Transverse colon (tissue), 4 donors: ENCODE measurements at places on chromosomes 2 and 18. TPM values are rescaled to one million over a fixed set of nuclear protein-coding genes. Genes with fewer than 3 reads are reported as not detected.

- no peak for DNase-seq
Observed at GRCh38 chr2:200702646-200703118, 109.0 kb upstream of the BZW1 start.

DNA sequence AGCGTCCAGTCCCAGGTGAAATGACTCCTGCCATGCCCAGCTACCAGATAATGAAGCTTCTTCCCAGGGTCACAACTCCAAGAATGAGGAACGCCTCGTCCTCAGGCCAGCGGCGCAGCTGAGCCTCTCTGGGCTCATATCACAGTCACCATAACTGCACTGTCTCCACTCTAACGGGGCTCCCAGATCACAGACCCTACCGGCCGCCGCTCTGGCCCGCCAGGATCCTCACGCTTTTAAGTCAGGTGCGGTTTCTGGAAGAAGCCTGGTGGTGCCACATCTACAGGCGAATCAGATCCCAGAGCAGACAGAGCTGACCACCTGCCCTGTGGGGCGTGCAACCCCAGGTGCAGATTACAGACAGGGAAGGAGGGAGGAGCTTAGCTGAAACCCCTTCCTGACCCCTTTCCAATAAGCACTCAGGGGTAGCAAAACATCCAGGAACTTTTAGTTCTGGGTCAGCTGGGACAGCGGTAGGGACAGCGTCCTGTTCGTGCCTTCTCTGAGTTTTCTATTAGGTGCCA lies 3.7 kb upstream of the ACKR3 start:
- DNase-seq, result no peak

DNA sequence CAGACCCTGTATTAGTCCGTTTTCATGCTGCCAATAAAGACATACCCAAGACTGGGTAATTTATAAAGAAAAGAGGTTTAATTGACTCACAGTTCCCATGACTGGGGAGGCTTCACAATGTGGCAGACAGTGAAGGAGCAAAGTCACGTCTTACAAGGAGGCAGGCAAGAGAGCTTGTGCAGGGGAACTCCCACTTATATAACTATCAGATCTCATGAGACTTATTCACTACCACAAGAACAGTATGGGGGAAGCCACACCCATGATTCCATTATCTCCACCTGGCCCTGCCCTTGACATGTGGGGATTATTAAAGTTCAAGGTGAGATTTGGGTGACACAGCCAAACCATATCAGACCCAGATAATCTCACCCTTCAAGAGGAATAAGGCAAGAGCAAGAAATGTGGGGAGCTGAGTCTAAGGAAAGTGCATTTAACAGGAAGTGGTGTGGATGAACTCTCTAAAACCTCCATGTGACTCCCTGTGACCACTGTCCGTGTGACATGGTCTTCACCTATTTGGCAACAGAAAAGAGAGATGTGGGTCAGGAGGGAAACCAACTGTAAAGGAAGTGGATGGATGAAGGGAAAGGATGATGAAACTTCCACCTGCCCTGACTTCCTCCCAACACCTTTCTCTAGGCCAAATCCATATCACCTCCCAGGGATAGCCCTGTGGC lies 110.6 kb downstream of the ATL2 start:
- no peak for DNase-seq

The SCN7A gene
- total RNA-seq, result 20.7 TPM

DNA sequence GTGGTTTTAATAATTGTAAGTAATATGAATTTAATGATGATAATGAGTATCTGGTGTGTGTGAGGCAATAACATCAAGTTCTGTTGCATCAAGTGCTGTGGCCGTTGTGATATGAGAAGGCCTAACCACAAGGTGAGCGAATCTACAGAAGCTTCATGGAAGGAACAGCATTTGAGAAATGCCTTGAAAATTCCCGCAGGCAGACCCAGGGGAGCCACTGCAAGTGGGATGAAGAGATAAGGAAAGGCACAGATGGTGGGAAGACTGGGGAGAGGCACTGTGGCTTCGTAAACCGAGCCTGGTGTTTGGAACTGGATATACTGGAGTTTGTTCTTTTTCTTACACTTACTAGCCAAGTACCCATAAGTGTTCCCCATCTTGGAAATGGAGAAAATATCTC lies 357.5 kb downstream of the PTPRM start:
- DNase-seq, result no peak

DNA sequence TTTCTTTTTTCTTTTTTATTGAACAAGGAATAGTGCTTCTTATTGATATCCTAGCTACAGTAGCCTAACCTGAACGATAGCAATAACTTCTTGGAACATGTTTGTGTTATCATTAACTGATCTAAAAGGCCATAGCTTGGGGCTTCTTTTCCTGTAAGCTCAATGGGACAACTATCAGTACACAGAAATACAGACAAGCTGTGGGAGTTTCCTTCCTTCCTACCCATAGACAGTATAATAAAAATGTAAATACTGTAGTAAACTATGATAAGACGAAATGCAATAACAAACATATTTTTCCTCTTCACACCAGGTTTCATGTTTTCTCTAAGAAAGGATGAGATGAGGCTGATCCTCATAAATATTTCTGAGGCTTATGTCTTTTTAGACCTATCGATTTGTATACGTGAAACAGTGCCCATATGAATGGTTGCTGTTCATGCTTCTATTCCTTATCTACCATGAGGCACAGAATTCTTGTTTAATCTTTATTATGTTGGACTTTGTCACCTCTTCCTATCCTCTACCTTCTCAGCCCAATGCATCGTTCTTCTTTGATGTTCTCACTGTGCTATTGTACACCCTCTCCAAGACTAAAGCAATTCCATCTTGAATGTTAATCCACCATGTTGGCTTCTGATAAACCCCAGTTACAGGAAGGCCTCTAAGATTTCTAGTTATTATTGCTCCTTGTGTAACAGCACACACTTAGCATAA lies 361.4 kb downstream of the DCC start:
- no peak for DNase-seq

DNA sequence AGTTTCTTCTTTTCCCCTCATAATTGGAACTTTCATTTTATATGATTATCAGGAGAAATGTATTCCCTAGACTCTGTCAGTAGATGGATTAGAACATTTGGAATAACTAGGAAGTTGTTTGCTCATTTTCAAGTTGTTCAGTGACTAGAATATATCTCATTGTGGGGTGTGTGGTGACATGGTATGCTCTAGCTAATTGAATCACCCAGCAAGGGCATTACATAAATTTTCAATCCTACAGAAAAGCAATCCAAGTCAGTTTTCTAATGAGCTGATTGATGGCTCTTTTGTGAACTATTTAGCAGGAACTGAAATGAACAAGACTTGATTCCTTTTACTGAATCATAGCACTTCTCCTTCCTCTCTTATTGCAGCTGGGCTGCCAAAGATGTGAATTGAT lies 461.4 kb downstream of the TGIF1 start:
- DNase-seq, result no peak

GRCh38 chr18:6427286-6427685 lies 12.6 kb upstream of the L3MBTL4 start:
- no peak for DNase-seq

The CYS1 gene
- total RNA-seq, result 7.4 TPM

DNA sequence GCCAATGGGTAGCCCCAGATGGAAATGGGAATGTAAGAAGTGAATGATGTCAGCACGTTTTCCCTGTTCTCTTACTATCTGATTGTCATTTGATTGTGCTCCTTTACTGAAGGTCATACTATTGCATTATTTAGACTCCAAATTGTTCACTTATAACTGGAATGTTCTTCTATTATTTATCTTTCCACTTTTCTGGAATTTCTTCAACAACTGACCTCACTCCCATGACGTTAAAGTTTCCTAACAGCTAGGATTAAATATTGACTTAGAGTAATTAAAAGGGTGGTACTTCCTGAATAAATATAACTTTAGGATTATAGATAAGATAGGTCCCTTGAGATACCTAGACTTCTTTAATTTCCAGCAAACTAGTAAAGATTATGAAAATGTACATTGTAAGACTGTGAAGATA lies 10.9 kb upstream of the GULP1 start:
- DNase-seq, result no peak

- DNase-seq, result no peak
Observed at GRCh38 chr2:9993488-9994165, 42.1 kb downstream of the GRHL1 start.

The CACNB4 gene
- total RNA-seq, result 0.68 TPM

GRCh38 chr2:64498438-64498837 lies 25.7 kb upstream of the AFTPH start:
- DNase-seq, result no peak

GRCh38 chr2:38164881-38165280 lies 88.9 kb upstream of the CYP1B1 start:
- DNase-seq, result no peak

DNA sequence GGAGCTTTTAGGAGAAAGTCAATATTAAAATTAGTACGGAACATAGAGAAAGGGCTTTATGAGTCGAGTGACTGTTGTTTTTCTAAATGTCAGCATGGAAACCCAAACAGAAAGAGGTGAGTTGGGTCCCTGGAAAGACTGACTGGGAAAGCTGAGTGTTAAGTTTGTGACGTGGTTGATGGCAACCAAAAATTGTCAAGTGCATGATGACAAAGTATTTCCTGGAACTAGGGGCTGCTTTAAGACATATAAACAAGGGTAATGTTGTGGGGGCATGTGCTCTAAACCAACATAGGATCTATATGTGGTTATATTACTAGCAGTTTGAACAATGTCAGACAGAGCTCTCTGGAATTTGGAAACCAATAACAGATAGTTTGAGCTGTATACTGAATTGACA lies 50.9 kb upstream of the GPD2 start:
- DNase-seq, result no peak

DNA sequence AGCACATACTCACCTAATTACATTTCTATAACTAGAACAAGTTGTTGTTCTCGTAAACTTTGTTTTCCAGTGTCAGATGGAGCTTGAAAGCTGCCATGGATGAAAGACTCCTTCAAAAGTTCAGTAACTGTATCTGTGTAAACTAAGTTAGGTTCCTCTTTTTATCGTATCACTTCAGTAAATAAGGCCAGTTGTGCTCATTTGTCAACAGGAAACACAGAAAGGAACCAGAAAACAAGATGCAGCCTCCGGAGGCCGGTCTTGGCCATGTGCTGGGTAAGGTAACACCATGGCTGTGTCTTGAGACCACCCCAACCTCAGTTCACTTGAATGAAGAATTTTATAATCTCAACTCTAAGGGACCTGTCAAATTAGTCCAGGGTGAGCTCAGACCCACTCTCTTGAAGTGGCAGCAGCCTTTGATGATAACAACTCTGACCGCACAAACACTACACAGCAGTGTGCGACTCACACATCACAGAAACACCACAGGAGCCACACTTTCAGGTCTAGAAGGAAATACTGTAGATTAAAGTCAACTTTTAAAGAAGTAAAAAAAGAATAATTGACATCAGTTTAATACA lies 213.8 kb downstream of the AFF3 start:
- DNase-seq, result no peak
